Hematopoietic multipotent progenitor cell treated with erythropoietin and hydrocortisone succinate and interleukin-3 and kit ligand, for 8 days (in vitro differentiated cells): ENCODE measurements at places on chromosomes 2 and 18.

GRCh38 chr2:27182346-27182745 is 29.5 kb upstream of the ATRAID start:
- DNase-seq = no peak

GRCh38 chr2:188380280-188380679 is 88.6 kb downstream of the GULP1 start:
- DNase-seq = no peak

DNA sequence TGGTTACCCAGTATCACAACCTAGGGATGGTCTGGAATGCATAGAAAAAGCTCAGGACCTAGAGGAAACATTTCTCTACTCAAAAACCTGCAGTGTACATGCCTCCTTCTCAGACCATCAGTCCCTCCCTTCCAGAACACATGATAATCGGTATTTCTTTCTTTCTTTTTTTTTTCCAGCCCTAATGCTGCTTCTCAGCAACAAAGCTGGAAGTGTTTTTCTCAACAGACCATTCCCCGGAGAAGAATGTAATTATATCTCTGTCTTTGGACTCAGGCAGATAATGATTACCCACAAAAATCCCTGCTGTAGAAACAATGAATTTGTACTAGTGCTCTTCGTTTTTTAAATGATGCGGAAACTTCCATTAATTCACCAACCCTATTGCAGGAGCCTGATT is 44.1 kb upstream of the NDUFV2 start:
- DNase-seq = no peak

DNA sequence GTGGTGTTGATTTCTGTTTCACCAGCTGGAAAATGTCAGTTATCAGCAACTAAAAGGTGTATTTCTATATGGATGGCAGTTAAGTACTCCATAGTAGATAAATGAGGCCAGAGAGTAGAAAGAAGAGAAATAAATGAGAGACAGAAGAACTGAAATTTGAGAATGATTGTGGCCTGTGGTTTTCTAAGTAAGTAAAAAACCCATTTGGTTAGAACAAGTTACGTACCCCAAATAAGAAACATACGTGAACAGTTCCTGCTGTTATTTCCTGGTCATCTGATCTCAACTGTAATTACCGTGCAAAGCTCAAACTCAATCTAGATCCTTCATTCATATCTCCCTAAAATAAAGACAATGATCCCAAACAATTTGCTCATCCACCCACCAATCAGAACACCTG is 181.3 kb downstream of the PID1 start:
- no peak for DNase-seq

DNA sequence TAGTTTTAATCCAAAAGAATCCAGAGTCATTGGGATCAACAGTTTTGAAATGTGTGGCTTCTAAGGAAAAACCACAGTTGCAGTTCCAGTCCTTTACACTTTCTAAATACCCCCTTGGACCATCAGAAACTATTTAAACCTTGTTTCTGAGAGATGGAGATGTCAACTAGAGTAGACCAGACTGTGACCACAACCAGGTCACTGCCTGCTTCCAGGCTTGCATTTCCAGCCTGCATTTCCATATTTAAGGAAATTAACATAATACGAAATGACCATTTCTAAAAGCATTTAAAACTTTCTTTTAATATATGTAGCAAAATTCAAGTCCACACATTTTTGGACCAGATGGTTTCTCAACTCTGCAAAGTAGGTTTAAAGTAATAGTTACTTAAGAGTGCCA is 38.4 kb downstream of the ADD2 start:
- no peak for DNase-seq

DNA sequence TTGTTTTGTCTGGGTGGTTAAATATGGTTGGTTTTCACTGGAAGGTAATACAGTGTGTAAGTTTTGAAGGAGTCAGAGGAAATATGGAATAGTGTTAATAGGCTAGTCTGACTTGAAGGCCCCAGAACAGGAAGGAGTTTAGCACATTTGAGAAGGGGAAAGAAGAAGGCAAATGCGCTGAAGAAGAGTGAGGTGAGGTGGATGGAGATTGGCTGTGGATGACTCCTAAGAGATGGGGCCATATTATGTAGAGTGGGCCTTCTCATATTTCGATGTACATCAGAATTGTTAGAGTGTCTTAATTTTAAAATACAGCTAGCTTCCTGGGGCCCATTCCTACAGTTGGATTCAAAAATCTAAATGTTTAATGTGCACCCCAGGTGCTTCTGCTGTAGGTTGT is 61.0 kb downstream of the GLS start:
- no peak for DNase-seq

GRCh38 chr18:77119101-77119850 is 13.3 kb downstream of the MBP start:
- DNase-seq = no peak
